AML-193 (cell line): ENCODE measurements at places on chromosomes 5 and 9.
A peak's percentile ranks its signal among the peaks of the same experiment; 100 is the strongest.

DNA sequence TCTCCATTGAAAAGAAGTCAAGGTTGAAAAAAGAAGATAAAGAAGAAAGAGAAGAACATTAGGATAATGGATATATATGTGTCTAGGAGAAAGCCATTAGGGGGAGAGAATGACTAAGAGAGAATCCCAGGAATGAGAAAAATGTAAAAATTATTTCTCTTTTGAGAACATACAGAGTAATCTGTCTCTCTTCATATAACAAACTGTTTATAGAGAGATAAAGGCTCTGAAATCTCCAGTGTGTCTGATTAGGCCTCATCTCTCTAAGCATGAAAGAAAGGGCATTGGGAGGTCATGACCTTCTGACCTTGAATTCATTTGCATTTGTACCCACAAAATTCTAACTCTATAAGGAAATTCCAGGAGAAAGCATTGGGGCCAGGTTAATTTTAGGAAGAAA is 3.5 kb upstream of the MPDZ start:
- no peak for DNase-seq

- no peak for DNase-seq
Observed at GRCh38 chr9:70013598-70014196, 30.0 kb upstream of the MAMDC2 start.

- no peak for DNase-seq
Observed at GRCh38 chr9:76161106-76161505, 233.1 kb downstream of the RFK start.

DNA sequence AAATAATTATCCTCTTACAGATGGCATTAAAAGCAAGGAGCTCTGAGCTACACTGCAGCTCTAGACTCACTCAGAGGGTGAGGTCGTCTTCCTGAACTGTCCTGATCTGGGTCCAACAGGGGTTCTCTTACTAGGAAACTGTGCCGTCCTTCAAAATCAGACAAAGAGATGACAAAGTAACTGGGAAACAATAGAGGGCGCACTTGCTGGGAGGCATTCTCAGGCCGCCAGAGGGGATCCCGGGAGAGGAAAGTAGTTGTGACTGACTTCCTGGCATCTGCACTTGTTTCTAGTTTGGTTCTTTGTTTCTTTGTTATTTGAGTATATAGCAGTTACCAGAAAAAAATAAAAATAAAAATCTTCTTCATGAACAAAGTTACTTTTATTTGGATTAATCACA is 142.9 kb upstream of the MSX2 start:
- DNase-seq, result no peak

GRCh38 chr5:39422036-39422606 is 2.7 kb downstream of the DAB2 start:
- no peak for DNase-seq

- peak; percentile 53 for DNase-seq
Observed at GRCh38 chr9:2469681-2470221, 151.8 kb upstream of the VLDLR start.

DNA sequence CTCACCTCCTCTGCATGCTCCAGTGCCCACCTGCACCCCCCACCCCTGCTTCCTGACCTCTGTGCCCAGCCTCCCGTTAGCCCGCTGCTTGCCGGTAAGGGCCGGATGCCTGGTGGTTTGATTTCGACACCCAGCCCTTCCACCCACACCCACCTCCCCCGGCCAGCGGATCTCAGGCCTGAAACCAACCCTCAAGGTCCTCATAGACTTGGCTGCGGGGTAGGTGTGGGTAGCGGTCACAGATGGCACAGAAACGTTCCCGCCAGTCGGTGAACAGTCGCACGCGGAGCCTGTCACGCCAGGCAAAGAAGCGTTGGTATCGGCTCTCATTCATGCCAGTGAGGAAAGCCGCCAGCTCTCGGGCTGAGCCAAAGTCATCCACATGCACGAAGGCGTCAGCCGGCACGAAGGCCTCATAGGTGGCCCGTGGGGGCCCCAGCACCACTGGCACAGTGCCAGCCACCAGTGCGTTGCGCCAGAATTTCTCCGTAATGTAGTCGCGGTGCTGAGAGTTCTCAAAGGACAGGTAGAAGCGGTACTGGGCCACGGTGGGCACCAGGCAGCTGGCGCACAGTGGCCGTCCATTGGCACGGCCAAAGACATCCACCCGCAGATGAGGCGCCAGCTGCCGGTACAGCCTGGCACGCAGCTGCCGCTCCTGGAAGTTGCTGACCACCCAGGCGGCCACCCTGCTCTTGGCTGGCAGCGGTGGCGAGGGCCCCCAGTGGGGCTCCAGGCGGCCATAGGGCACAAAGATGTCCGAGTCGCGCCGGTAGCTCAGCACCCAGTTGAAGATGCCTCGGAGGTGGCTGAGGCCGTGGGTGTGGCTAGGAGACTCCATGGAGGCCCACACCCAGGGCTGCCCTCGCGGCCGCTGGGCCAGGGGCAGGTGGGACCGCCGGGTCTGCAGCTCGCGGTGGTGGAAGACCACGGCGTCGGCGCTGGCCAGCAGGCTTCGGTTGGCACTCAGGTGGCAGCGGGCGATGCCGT is 1.1 kb downstream of the FUT7 start:
- peak; percentile 87 for DNase-seq

DNA sequence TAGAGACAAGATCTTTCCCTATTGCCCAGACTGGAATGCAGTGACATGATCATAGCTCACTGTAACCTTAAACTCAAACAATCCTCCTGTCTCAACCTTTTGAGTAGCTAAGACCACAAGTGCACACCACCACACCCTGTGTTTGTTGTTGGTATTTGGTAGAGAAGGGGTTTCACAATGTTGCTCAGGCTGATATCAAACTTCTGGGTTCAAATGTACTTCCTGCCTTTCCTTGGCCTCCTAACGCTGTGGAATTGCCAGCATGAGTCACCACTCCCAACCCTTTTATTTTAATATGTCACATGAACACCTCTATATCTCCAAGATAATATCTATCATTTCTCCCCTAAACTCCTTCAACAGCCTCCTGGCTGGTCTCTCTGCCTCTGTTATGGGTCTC is 719.0 kb downstream of the PTPRD start:
- DNase-seq, result no peak

GRCh38 chr5:95823738-95824609 is 1.4 kb upstream of the GLRX start:
- peak; percentile 78 for DNase-seq

DNA sequence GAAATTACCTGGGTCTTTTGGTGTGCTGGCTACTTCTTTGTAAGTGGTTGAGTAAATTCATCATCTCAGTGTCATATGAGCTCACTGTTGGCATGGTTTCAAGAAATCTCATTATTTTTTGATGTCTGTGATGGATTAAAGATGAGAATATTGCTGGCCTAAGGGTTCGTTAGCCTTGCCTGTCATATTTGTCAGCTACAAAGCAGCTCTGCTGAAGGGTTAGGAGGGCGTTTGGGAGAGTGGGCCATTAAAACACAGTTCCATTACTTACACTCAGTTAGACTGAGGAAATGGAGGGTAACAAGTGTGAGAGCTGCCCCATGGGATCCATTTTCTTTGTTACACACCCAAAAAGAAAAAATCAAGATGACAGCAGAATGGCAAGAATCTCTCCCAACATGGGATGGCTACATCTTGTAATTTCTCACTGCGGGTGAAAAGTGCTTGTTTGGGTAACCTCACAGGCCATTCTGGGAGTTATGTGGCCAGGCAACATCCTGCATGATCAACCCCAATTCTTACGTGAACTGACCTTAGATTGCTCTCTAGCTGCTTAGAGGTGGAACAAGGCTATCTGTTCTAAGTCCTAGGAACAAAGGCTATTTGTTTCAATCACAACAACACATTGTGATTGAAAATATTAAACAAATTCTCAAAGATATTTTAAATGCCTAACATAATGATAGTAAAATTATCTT is 609.5 kb upstream of the RGMB start:
- no peak for DNase-seq

DNA sequence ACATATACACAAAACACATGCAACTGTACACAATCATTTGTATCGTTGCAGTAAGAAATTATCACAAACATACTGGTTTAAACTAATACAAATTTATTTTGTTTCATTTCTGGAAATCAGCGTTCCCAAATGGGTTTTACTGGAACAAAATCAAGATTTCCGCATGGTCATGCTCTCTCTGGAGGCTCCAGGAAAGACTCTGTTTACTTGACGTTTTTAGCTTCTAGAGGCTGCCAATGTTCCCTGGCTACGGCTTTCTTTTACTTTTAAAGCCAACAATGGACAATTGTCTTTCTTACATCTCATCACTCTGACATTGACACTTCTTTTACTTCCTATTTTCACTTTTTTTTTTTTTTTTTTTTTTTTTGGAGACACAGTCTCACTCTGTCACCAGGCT is 793.1 kb downstream of the CDH9 start:
- no peak for DNase-seq

- DNase-seq, result no peak
Observed at GRCh38 chr5:177482359-177482795, 8.9 kb upstream of the DBN1 start.

DNA sequence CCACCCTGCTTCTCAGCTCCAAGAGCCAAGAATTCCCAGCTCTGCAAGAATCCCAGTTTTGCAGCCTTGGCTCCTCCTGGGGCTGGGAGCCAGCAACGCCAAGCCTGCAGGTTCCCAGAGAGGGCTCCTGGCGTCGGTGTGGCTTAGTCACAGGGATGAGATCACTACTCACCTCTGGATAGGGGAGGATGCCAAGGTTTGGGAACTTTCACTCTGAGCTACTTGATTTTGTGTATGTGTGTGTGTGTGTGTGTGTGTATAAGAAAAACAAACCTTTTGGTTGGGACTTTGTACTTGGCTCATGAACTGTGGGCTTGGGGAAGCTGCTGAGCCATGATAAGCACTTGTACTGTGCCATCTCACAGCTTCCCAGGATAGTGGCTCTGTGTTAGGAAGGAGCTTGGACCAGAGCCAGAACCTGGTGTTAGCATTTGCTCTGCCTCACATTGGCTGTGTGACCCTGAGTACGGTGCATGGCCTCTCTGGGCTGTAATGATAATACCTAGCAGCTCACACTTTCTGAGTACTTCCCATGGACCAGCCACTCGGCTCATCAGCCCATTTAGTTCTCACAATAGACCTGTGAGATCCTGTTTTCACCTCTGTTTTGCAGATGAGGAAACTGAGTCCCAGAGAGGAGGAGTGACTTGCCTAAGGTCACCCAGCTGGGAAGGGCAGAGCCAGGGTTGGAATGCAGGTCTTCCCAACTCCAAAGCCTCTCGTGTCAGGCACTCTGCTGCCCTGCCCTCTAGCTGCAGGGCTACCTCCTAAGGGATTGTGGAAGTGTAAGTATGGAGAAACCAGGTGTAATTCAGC is 41.4 kb upstream of the DAB2IP start:
- DNase-seq, result no peak

DNA sequence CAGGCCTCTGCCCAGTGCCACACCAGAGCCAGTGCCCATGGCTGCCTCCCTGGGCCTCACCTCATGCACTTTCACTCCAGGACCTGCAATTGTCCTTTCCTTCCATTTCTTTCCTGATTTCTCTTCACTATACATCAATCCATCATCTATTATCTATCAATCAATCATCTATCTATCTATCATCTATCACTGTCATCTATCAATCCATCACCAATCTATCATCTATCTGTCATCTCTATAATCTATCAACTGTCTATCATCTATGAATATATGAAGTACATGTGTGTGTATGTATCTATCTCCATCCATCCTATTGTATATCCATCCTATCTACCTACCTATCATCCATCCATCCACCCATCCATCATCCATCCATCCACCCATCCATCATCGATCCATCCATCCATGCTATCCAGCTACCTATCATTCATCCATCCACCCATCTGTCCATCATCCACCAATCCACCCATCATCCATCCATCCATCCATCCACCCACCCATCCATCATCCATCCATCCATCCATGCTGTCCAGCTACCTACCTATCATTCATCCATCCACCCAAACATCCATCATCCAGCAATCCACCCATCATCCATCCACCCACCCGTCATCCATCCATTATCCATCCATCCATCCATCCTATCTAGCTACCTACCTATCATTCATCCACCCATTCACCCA is 26.9 kb downstream of the SLC6A3 start:
- DNase-seq, result no peak

DNA sequence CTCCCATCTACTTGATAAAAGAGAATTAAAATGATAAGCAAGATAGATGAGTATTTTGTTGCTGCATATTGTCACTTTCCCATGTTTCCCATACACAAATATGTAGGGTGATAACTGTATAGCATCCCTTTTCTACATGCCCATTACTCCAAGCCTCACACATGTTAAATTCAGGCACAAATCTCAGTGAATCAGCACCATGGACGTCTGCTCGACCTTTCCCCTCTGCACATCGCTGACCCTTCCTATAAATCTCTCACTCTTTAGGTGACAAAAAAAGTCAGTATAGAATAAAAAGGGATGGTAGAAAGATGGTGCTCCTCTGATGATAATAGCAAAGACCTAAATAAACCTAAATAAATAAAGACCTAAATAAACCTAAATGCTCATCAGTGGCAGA is 1097.7 kb upstream of the C9orf72 start:
- no peak for DNase-seq

- DNase-seq, result no peak
Observed at GRCh38 chr5:179755022-179755421, 22.4 kb downstream of the MAML1 start.

GRCh38 chr5:77204967-77205366 is 5.5 kb upstream of the PDE8B start:
- DNase-seq, result no peak

DNA sequence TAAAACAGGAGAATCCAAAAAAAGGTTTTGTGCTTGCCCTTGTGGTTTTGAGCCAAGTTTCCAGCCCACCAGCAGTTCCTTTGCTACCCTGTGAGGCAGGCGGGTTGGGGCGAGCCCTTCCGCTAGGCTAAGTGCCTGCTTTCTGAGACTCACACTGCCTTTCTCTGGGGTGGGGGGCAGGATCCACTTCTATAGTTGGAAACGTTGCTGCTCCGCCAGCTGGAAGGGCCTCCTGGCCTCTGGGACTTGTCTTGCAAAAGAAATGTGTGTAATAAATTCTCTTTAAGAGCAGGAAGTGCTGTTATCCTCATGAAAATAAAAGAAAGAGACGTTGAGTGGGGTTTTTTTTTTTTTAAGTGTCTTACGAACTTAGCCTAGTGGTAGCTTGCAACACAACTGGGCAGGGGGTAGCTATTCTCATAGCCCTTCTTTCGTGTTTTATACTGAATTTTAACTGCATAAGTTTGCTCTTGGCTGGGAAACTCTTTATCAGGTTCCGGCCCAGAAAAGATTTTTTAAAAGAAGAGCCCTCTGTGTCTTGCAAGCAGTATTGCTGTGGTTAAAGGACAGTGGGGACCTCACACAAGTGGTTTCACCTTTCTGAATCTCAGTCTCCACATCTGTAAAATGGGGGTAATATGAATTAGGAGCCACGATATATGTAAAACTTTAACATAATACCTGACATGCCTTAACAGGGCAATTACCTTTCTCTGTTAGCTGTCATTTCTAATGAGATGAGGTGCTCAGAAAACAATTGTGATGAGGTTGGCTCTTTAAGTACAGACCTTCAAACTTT is 19.8 kb downstream of the JADE2 start:
- DNase-seq, result no peak

DNA sequence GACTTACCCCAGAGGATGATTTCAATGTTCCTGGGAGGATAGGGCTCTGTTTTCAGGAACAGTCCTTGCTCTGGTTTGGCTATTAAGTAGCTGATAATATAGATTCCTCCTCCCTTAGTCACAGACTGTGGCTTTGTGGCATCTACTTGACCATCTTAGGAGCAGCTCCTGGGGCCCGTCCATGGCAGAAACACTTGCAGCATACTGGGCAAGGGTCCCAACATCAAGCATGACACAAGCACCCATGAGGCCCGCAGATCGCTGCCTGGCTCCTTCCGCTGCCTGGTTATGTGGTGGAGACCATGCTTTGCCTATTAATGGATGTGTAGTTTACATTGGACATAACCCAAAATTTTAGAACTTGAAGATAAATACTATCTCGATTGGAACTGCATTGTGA is 170.1 kb downstream of the ICE1 start:
- no peak for DNase-seq
